ENCODE measurements at places on chromosomes 5 and 9. TPM values are rescaled to one million over a fixed set of nuclear protein-coding genes. Genes with fewer than 3 reads are reported as not detected.
A peak's percentile ranks its signal among the peaks of the same experiment; 100 is the strongest.

GRCh38 chr5:155815248-155815647 lies 511.7 kb upstream of the SGCD start:
- H3K4me1 ChIP-seq = no peaks in the 10 kb centered on the region
- no peak overlapping the region for H3K27ac ChIP-seq

DNA sequence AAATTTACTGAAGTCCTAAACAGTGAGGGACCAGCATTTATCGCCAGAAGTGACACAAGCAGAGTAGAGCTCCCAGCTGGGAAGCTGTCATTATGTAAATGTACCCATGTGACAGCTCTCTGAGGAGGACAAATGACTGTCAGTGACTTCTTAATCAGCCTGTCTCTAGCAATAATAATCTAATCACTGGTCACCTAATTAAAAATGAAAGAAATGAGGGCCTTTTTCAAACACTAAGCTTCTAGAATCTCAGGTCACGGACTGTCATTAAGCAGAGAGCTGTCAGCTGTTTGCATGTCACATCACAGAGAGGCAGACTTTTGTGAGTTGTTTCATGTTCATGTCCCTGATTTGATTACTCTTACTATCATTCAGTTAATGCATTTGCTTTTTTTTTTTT lies 77.9 kb upstream of the FBXL17 start:
- no peaks in the 10 kb centered on the region for H3K4me1 ChIP-seq
- no peak overlapping the region for H3K4me3 ChIP-seq
- H3K36me3 ChIP-seq = no peaks in the 10 kb centered on the region
- DNase-seq = peak; percentile 84

GRCh38 chr5:75053054-75053303 lies 621 bp upstream of the GCNT4 start:
- DNase-seq = no peak
- peak overlapping the region; percentile 90 for H3K4me3 ChIP-seq
- no peaks in the 10 kb centered on the region for H3K36me3 ChIP-seq
- no peaks in the 10 kb centered on the region for H3K27me3 ChIP-seq
- peaks cover 12% of the 10 kb centered on the region for H3K4me1 ChIP-seq

PCDHB4 gene
- 3.3 TPM for total RNA-seq

GRCh38 chr5:83530193-83530592 lies 58.6 kb downstream of the VCAN start:
- no peak overlapping the region for H3K27ac ChIP-seq
- no peaks in the 10 kb centered on the region for H3K4me1 ChIP-seq
- DNase-seq = no peak
- no peaks in the 10 kb centered on the region for H3K27me3 ChIP-seq
- H3K36me3 ChIP-seq = no peaks in the 10 kb centered on the region

DNA sequence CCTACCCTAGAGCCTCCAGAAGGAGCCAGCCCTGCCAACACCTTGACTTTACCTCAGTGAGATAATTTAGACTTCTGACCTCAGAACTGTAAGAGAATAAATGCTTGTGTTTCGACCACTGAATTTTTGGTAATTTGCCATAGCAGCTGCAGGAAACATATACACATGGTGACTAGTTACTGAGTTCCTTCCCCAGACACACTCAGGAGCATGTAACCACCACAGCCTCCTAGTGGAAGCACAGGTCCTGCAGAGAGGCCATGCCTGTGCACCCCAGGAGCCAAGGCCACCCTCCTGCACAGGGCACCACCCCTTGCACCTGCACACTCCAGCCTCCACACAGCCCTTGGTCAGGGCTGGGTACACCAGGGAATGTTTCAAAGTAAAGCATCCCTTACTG lies 7.6 kb upstream of the CAMSAP1 start:
- H3K4me1 ChIP-seq = no peaks in the 10 kb centered on the region
- H3K27ac ChIP-seq = no peak overlapping the region
- peaks cover 11% of the 10 kb centered on the region for H3K36me3 ChIP-seq
- H3K4me3 ChIP-seq = no peak overlapping the region

IRX2 gene
- 60.8 TPM for total RNA-seq

GRCh38 chr9:75086541-75087288 lies 1.2 kb downstream of the NMRK1 start:
- peaks cover 12% of the 10 kb centered on the region for H3K4me1 ChIP-seq
- H3K27me3 ChIP-seq = no peaks in the 10 kb centered on the region
- H3K36me3 ChIP-seq = peaks cover 5% of the 10 kb centered on the region
- DNase-seq = peak; percentile 62
- H3K27ac ChIP-seq = peak overlapping the region; percentile 85

SLC6A19 gene
- not detected for total RNA-seq

DNA sequence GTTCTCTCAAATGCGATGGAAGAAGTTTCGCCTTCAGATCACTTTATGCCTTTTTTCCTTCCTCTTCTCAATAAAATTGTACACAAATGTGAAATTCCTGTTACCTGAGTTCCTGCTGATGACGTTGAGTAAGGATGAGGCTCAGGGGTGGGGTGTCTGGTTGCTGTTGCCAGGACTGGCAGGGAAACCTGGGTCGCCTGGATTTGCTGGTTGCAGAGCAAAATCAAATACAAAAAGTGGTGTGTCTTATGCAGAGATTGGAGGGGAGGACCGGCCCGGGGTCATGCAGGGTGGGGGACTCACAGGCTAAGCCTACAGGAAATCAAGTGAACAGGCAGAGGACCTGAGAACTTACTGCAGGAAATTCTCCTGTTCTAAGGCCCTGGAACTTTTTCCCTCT lies 39.2 kb downstream of the ANXA2R start:
- H3K36me3 ChIP-seq = no peaks in the 10 kb centered on the region
- H3K27ac ChIP-seq = no peak overlapping the region
- H3K27me3 ChIP-seq = peaks cover 89% of the 10 kb centered on the region
- H3K4me1 ChIP-seq = no peaks in the 10 kb centered on the region
- DNase-seq = no peak

GRCh38 chr5:45578270-45578669 lies 117.9 kb downstream of the HCN1 start:
- no peaks in the 10 kb centered on the region for H3K36me3 ChIP-seq
- no peaks in the 10 kb centered on the region for H3K4me1 ChIP-seq
- DNase-seq = no peak

- no peak for DNase-seq
- H3K27me3 ChIP-seq = no peaks in the 10 kb centered on the region
- no peaks in the 10 kb centered on the region for H3K36me3 ChIP-seq
- peak overlapping the region; percentile 100 for H3K27ac ChIP-seq
- peak overlapping the region; percentile 78 for H3K4me3 ChIP-seq
These were observed 1.3 kb upstream of the TBC1D2 start for GRCh38 chr9:98256756-98257155.

- no peak overlapping the region for H3K4me3 ChIP-seq
- H3K27me3 ChIP-seq = no peaks in the 10 kb centered on the region
- no peak for DNase-seq
- no peak overlapping the region for H3K27ac ChIP-seq
- H3K4me1 ChIP-seq = no peaks in the 10 kb centered on the region
These were observed 74.5 kb downstream of the SH3TC2 start for GRCh38 chr5:148988328-148988727.

DNA sequence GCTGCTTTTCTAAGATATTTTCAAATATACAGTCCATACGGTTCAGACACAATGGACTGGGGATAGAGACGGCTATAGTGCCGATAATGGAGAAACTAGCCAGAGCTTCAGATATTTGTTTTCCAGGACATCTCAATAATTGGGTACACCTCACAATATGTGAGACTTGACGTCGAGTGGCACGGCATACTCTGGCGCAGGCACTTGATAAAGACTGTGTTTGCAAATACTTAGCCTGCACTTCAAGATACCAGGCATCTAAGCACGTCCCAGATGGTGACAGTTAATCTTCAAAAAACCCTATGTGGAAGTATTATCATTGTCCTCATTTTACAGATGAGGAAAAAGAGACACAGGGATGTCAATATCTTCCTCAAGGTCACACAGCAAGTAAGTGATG lies 48.5 kb downstream of the SEMA5A start:
- no peak for DNase-seq
- peaks cover 11% of the 10 kb centered on the region for H3K4me1 ChIP-seq
- no peaks in the 10 kb centered on the region for H3K27me3 ChIP-seq
- no peaks in the 10 kb centered on the region for H3K36me3 ChIP-seq

- H3K4me1 ChIP-seq = peaks cover 11% of the 10 kb centered on the region
- peak overlapping the region; percentile 83 for H3K27ac ChIP-seq
- H3K36me3 ChIP-seq = no peaks in the 10 kb centered on the region
These were observed 127.4 kb downstream of the PALM2AKAP2 start for GRCh38 chr9:109907400-109907799.

FREM1 gene
- total RNA-seq = 21.8 TPM

SH3GL2 gene
- 1.3 TPM for total RNA-seq

PPP3R2 gene
- not detected for total RNA-seq

GPR150 gene
- 0.34 TPM for total RNA-seq

GRCh38 chr9:136921718-136922117 lies 22.8 kb downstream of the FBXW5 start:
- peaks cover 58% of the 10 kb centered on the region for H3K36me3 ChIP-seq
- no peak overlapping the region for H3K4me3 ChIP-seq
- H3K4me1 ChIP-seq = peaks cover 3% of the 10 kb centered on the region
- no peak for DNase-seq

DNA sequence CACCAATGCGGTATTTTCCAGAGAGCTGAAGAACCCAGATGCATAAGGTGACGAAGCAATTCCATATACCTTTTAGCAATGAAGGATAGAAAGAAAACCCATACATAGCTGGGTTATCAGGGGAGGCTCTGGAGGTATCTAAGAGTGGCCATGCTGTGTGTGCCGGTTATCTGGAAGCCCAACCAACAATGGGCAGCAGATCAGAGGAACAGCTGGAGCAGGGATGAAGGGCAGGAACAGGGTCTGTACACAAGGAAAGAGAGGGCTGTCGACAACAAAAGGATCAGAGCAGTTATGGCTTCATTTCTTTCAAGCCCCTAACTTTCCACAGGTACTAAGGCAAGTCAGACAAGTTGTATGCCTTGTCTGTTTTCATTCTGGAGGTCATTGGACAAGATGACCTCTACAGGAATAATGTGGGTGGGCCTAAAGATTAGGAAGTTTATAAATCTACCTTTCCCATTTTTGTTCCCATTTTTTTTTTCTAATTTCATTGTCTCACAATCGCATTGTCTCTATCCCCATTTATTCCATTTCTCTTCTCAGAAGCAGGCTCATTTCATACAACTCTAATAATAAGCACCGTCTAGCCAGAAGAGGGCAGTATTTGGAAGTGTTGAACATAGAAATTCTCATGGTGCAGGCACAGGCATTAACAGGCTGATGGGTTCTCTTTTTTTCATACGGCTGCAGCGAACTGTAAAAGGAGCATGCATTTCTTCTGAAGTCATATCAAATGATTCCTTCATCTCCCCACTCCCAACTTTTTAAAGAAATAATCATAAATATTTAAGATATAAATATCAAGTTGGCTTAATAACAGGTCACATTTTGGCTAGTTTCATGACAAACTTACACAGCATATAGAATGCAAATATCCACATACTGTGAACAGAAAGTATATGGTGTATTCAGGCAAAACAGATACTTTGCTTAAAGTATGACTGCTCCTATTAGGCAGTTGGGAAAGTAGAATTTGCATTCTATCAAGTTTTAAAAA lies 63.5 kb downstream of the ZNF474 start:
- H3K27me3 ChIP-seq = no peaks in the 10 kb centered on the region
- H3K27ac ChIP-seq = no peak overlapping the region
- peaks cover 5% of the 10 kb centered on the region for H3K4me1 ChIP-seq
- no peak overlapping the region for H3K4me3 ChIP-seq

MARCHF11 gene
- not detected for total RNA-seq

- no peaks in the 10 kb centered on the region for H3K4me1 ChIP-seq
- no peak overlapping the region for H3K4me3 ChIP-seq
- no peaks in the 10 kb centered on the region for H3K36me3 ChIP-seq
These were observed 197.7 kb downstream of the PTTG1 start for GRCh38 chr5:160619381-160619780.

GRCh38 chr9:113317777-113318176 lies 14.6 kb upstream of the RNF183 start:
- no peaks in the 10 kb centered on the region for H3K27me3 ChIP-seq
- no peak overlapping the region for H3K4me3 ChIP-seq
- H3K4me1 ChIP-seq = no peaks in the 10 kb centered on the region
- H3K27ac ChIP-seq = no peak overlapping the region
- no peaks in the 10 kb centered on the region for H3K36me3 ChIP-seq

DNA sequence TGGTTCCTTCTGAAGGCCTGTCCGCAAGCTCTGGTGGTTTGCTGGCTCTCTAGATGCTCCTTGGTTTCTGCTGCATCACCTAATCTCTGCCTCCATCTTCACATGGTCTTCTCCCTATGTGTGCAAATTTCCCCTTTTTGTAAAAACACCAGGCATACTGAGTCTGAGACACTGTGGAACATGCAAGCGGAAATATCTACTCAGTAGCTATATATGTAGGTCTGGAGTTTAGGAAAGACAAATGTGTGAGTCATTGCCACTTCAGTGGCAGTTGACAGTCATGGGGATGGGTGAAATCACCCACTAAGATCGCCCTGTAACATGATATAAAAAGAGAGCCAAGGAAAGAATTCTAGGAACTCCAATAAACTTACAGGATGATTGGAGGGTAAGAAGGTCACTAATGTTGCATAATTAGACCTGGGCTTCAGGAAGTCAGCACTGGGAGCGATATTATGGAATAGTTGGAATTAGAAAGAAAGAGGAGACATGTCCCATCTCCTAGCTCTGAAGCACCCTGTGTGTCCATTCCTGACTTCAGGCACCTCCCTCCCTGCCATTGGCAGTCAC lies 22.7 kb upstream of the UBLCP1 start:
- H3K4me3 ChIP-seq = no peak overlapping the region
- H3K27me3 ChIP-seq = no peaks in the 10 kb centered on the region
- DNase-seq = no peak
- H3K36me3 ChIP-seq = no peaks in the 10 kb centered on the region

RALGDS gene
- 60.7 TPM for total RNA-seq

GRCh38 chr5:162487528-162488525 lies 420.3 kb downstream of the GABRG2 start:
- no peaks in the 10 kb centered on the region for H3K27me3 ChIP-seq
- no peaks in the 10 kb centered on the region for H3K36me3 ChIP-seq
- no peak overlapping the region for H3K27ac ChIP-seq
- H3K4me3 ChIP-seq = no peak overlapping the region

SLCO6A1 gene
- total RNA-seq = not detected

DNA sequence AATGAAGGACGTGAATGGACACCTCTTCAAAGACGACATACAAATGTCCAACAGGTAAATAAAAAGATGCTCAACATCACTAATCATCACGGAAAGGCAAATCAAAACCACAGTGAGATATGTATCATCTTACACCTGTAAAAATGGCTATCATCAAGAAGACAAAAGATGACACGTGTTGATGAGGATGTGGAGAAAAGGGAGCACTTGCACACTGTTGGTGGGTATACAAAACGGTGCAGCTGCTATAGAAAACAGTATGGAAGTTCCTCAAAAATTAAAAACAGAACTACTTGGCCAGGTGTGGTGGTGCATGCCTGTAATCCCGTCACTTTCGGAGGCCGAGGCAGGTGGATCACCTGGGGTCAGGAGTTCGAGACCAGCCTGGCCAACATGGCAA lies 47.9 kb downstream of the STK10 start:
- H3K36me3 ChIP-seq = no peaks in the 10 kb centered on the region
- no peak for DNase-seq
- no peak overlapping the region for H3K4me3 ChIP-seq
- H3K27ac ChIP-seq = no peak overlapping the region
